Lower lobe of right lung (tissue), 2 donors: ENCODE measurements at places on chromosomes 1 and 21. TPM values are rescaled to one million over a fixed set of nuclear protein-coding genes. Genes with fewer than 3 reads are reported as not detected.

DNA sequence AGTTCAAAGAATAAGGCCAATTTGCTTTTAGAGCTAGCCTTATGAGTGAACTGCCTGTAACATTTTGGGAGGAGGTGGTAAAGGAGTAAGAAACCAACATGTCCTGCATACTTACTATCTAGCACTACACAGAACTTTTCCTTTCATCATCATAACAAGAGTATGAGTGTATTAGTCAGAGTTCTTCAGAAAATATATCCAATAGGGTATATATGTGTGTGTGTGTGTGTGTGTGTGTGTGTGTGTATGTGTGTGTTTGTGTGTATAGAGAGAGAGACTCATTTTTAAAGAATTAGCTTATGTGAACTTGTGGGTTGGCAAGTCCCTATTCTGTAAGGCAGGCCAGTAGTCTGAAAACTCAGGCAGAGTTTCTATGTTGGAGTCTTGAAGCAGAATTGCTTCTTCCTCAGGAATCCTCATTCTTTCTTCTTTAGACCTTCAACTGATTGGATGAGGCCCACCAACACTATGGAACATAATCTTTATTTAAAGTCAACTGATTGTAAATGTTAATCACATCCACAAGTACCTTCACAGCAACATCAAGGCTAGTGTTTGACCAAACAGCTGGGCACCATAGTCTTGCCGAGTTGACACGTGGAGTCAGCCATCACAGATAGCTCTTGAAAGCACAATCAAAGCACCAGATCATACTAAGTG, 121.9 kb downstream of the CYYR1 start:
- no peak overlapping the region for H3K4me3 ChIP-seq
- H3K27ac ChIP-seq, result no peak overlapping the region
- DNase-seq, result no peak
- no peaks in the 10 kb centered on the region for H3K27me3 ChIP-seq
- no peaks in the 10 kb centered on the region for H3K36me3 ChIP-seq
- no peaks in the 10 kb centered on the region for H3K4me1 ChIP-seq

GRCh38 chr1:65840683-65841082, 48.0 kb downstream of the PDE4B start:
- H3K4me1 ChIP-seq, result no peaks in the 10 kb centered on the region
- no peaks in the 10 kb centered on the region for H3K27me3 ChIP-seq
- H3K27ac ChIP-seq, result no peak overlapping the region
- H3K4me3 ChIP-seq, result no peak overlapping the region

GUCA2B gene
- total RNA-seq, result not detected

BSND gene
- not detected for total RNA-seq

GRCh38 chr1:32718527-32718926, 16.0 kb upstream of the SYNC start:
- H3K4me3 ChIP-seq, result no peak overlapping the region
- no peak overlapping the region for H3K27ac ChIP-seq
- DNase-seq, result no peak
- peaks cover 13% of the 10 kb centered on the region for H3K4me1 ChIP-seq
- H3K36me3 ChIP-seq, result no peaks in the 10 kb centered on the region
- H3K27me3 ChIP-seq, result no peaks in the 10 kb centered on the region

DNA sequence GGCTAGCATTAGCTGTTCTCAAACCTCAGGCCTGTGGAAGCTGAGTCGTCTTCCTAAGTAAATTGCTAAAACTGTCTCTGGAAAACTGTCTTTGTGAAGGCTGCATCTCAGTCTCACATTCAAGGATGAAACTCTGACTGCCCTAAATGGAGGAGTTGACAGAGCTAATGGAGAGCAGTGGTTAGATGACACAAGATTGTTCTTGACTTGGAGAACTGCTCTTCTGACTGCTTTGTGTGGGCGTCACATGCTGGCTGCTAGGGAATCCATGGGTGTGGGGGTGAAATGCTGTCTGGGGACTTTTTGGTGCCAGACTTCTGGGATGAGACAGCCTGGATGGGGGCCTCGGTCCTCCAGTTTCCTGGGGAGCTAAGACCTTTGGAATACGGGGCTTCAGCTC, 24.5 kb upstream of the TSPAN2 start:
- no peak overlapping the region for H3K27ac ChIP-seq
- DNase-seq, result no peak
- no peaks in the 10 kb centered on the region for H3K4me1 ChIP-seq
- H3K4me3 ChIP-seq, result no peak overlapping the region
